Cerebellar cortex (tissue), 1 donor: ENCODE measurements at places on chromosomes 5 and 9.
A peak's percentile ranks its signal among the peaks of the same experiment; 100 is the strongest.

DNA sequence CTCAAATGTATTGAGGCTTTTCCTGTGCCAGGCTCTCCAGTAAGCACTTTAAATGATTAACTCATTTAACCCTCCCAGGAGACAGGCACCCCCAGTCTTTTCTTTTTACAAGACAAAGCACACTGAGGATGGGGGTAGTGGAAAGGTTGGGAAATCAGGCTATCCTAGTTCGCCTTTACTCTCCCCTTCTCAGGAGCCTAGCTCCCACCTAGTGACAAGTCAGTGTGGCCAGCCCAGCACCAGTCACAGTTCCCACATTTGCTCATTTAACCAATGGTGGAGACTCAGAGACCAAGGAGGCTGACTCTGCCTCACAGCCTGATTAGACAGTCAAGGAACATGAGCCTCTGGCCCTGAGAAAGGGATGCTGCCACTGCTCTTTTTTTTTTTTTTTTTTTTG, 3.5 kb downstream of the ALDH7A1 start:
- no peak for DNase-seq

DNA sequence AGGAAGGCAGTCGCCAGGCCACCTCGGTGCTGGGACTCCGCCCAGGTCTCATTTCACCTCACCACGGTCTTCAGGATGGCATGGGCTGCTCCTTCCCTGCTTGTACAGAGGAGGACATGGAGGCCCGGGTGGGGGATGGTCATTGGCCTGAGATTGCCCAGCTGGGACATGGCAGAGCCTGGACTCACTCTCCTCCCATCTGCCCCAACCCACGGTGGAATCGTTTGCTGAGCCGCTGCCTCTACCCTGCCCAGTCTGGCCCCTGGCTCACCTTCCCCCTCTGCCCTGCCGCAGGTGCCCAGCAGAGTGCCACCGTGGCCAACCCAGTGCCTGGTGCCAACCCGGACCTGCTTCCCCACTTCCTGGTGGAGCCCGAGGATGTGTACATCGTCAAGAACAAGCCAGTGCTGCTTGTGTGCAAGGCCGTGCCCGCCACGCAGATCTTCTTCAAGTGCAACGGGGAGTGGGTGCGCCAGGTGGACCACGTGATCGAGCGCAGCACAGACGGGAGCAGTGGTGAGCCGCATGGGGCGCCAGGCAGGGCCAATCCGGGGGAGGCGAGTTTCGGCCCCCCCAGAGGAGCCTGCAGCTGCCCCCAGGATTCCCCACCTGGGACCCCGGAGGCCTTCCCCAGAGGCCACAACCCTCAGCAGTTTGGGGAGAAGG, 36.7 kb downstream of the HK3 start:
- DNase-seq: no peak

DNA sequence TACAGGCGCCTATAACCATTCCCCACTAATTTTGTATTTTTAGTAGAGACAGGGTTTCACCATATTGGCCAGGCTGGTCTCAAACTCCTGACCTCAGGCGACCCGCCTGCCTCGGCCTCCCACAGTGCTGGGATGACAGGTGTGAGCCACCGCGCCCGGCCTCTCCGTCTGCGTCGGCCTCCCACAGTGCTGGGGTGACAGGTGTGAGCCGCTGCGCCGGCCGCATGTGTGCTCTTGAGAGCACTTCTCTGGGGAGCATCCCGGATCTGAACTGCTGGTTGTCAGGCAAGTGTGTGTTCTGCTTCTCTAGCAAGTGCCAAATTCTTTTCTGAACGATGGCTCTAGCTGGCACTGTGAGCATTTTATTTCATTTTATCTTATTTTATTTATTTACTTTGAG, 3.7 kb upstream of the ENTPD2 start:
- no peak for DNase-seq

GRCh38 chr5:14675865-14676300, 11.4 kb downstream of the OTULIN start:
- DNase-seq: no peak

GRCh38 chr9:72160446-72161123, 11.3 kb downstream of the GDA start:
- no peak for DNase-seq

- no peak for DNase-seq
Measured at GRCh38 chr5:31477516-31477915, 54.4 kb downstream of the DROSHA start.

DNA sequence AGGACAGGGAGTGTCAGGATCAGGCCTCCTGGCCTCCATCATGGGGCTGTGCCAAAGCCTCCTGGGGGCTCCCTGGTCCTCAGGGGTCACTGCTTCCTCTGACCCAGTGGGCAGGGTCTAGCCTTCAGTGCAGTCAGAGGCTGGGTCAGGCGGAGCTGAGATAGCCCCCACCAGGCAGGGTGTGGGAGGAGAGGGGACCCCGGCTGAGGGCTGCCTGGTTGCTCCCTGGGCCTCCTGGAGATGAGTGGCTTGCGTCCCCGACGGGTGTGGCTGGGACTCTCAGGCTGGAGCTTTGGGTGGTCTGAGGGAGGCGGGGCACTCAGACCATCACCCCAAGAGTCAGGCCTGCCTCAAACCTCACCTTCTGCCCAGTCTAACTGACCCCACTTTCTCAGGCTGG, 21.7 kb downstream of the FAM163B start:
- no peak for DNase-seq

DNA sequence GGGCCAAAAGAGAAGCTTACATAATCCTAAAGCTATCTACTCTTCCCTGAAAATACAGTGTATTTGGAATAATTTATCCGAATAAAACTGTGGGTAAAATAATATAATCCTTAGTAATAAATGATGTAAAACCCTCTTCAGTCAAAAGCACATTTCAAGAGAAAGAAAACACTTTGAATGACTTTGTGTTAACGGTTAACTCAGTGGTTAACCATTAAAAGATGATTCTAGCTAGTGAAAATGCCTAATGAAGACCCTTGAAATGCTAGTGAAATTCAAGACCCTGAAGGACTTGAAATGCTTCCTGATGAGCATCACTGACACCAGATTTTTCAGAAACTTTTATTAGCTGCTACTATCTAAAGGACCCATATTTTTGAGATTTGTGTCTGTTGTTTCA, 70.7 kb downstream of the COX7C start:
- DNase-seq: no peak

DNA sequence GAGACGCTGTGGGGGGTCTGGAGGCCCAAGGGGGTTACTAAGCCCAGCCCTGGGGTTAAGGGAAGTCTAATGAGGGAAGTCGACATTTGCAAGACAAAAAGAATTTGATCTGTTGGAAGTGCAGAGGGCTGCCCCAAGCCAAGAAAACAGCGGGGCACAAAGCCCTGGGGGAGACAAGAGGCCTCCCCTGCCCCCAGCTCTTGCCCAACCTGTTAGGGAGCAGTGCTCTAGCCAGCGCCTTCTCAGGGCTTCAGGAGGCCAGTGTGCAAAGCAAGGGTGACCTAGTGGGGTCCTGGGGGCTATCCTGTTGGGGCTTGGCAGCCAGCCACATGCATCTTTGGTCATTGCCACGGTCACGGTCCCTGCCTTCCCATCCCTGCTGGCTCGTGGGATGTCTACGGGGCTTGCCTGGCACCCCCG, 25.2 kb downstream of the GFI1B start:
- no peak for DNase-seq

GRCh38 chr9:24912767-24913166, 367.1 kb upstream of the IZUMO3 start:
- DNase-seq: no peak

DNA sequence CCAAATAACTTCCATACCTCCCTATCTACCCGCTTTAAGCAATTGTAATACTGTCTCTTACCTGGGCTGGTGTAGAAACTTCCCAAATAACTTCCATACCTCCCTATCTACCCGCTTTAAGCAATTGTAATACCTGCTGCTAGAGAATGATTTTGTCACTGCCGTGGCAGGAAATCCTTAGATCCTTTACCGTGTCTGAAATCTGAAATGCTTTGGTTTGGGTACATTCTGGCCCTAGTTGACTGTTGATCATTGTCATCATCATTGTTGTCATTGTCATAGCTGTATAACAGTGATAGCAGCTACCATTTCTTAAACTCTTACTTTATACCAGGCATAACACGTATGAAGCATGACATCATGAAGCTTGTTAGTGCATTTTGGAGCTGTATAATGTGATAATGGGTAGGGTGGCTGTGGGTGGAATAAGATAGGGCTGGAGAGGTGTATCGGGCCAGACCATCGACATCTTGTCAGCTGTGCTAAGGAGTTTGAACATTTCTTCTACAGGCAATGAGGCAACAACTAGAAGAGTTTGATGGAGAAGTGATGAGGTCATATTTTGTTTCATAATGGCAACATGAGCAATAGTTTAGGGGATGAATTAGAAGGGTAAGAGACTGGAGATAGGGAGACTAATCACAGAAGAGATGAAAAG, 15.7 kb downstream of the PIP5K1B start:
- no peak for DNase-seq

GRCh38 chr5:78519198-78519941, 129.2 kb downstream of the LHFPL2 start:
- DNase-seq: no peak

- peak; percentile 80 for DNase-seq
Measured at GRCh38 chr5:54217826-54218503, 92.4 kb downstream of the ARL15 start.

DNA sequence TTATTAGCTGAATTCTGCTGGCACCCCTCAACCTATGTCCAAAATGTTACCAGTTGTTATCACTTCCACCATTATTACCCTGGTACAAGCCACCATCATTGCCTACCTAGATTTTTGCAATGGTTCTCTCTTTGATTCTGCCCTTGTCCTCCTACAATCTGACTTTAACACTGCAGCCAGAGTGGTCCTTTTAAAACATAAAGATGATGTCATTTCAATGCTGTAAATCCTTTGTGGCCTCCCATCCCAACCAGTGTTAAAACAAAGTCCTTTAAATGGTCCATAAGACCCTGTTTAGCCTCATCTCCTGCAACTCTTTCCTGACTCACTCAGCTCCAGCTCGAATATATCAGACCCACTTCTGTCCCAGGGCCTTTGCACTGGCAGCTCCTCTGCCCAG, 54.9 kb upstream of the FSTL4 start:
- DNase-seq: no peak

DNA sequence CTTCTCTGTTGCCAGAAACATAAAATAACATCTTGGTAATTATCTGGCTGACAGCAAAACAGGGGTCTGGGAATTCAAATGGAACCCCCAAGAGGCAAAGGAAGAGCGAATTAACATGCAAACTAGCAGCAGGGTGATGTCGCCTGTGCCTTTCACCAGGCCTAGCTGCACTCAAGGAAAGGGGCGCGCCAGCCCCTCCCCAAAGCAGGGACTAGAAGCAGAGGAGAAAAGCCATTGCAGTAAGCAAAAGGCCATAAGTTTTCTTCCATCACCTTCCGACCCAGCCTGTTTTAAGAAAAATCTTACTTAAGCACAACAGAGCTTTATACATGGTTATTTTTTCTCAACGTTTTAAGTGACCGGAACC, 539 bp downstream of the POC5 start:
- DNase-seq: no peak

DNA sequence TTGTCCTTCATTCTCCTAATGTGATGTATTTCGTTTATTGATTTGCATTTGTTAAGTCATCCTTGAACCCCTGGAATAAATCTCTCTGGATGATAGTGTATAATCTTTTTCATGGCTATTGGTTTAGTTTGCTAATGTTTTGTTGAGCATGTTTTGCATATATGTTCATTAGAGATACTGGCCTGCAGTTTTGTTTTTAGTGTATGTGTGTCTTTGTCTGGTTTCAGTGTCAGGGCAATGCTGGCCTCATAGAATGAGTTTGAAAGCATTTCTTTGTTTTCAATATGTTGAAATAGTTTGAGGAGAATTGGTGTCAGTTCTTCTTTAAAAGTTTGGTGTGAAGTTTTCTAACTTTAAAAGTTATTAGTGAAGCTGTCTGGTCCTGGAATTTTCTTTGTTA, 149.6 kb upstream of the ATP10B start:
- DNase-seq: no peak

DNA sequence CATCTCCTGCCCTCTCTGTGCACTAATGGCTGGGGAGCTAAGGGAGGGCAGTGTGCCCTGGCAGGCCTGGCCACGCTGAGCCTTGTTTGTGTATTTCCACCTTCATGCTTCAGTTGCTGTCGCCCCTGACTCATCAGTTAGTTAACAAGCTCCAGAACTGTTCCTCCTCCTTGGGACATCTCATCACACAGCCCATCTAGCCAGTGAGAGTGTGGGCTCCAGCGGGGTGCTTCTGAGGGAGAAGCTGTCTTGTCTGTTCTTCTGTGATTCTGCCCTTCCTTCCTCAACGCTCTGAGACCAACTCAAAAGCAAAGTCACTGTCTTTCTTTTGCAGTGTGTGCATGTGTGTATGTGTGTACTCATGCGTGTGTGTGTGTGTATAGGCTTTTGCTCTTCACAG, 58.3 kb upstream of the CPEB4 start:
- DNase-seq: no peak

DNA sequence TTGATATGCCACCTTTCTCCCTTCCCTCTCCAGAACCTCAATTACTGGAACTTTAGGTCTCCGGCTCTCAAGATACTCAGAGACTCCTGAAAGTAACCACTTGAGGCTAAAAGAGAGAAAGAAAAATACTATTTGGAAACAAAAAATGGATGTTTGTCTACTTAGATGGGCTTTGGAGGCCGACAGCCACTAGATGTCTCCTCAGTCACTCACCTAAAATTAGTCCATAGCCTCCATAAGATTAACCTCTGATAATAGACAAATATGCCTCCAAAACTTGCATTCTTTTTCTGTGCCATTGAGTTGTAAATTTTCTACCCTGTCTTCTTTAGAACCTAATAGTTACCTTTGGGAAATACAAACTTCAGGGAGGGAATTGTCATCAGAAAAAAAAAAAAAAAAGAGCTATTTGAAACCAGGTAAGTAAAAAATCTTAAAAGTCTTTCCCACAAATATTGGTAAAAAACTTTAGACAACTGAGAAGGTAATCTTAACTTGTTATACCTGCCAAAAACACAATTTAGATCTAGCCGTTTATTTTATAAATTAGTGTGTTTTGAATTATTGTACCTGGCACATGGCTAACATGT, 11.2 kb upstream of the PCDH1 start:
- peak; percentile 55 for DNase-seq

DNA sequence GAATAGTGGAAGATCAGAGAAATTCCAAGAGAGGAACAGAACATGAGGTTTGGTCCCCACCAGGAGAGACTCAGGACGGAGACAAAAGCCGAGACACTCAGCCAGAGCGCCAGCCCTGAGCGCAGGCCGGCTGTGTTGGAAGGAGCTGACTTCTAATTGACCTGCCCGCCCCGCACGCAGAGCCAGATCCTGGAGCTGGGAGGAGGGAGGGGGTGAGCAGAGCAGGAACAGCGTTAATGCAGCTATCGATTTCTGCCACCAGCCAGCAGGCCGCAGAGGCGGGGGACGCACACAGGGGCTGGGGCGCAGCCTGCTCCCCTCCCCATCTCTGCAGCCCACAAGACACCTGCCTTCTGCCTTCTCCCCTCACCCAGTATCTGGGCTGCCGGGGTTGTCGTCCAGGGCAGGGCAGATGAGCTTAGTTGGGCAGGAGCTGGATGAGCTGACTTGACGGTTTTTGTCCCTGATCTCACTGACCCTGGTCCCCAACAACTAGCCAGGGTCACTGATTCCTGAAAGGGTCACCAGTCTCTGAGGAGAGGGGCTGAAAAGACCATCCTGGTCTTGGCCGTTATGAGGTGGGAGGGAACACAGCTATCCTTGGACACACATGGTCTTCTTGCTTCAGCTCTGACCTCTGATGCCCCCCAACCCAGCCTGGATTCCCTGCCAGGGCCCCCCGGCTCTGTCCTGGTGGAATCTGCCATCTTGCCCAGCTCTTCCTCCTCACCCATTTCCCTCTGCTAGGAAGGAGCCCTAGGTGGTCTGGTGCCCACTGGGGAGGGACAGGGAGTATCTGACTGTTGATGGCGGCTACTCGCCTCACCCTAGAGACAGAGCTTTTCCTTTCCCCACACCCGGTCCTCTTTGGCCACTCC, 29.8 kb downstream of the CXXC5 start:
- DNase-seq: no peak

GRCh38 chr5:175815126-175815913, 56.1 kb upstream of the CPLX2 start:
- DNase-seq: no peak
